ENCODE measurements at places on chromosomes 3 and 15.

DNA sequence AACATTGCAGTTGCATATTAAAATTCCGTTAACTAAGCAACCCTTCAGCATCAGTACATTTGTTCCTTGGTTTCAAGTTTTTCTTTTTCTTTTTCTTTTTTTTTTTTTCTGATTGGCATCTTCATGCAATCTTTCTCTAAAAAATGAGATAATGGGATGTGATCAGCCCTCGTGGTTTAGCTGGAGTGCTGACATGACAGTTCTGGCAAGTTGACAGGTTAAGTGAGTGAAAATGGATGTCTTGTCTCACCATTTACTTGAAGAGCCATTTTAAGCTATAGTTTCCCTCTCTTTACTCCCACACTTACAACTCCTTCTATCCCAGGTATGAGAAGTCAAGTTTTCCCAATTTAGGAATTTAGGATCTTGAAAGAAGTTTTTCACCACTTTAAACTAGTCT lies 495.2 kb downstream of the ROBO2 start:
- DNase-seq: no peak

GRCh38 chr3:17951241-17951640 lies 208.8 kb upstream of the TBC1D5 start:
- no peak for DNase-seq

- DNase-seq: peak; percentile 43
Measured at GRCh38 chr3:44685128-44685800, 27.2 kb upstream of the ZNF502 start.

GRCh38 chr15:75891895-75892294 lies 11.8 kb upstream of the FBXO22 start:
- no peak for DNase-seq

DNA sequence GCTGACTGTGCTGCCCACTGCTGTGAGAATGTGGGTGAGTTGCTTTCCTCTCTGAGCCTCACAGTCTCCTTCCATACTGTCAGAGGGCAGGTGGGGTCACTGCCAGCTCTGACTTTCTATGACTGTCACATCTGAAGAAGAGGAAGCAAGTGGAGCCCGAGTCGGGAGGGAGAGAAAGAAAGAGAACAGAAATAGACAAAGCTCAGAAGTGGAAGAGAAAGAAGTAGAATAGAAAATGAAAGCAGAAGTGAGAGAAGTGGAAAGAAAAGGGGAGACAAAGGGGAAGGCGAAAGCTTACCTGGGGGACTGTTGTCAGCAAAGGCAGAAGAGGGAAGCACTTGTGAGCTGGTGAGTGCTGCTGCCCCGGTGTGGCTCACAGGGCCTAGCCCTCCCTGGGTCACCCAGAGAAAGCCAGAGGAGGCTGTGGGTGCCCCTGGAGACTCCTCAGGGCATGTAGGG lies 57.9 kb downstream of the EPHB1 start:
- no peak for DNase-seq

GRCh38 chr3:46972396-46972795 lies 4.1 kb downstream of the CCDC12 start:
- no peak for DNase-seq

GRCh38 chr3:13783476-13783875 lies 96.4 kb downstream of the WNT7A start:
- DNase-seq: no peak

GRCh38 chr15:77548589-77549557 lies 83.8 kb downstream of the LINGO1 start:
- no peak for DNase-seq

GRCh38 chr3:187976365-187976900 lies 177.5 kb upstream of the LPP start:
- peak; percentile 50 for DNase-seq

Data from stimulated activated CD4-positive, alpha-beta T cell treated with anti-CD3 and anti-CD28 coated beads, TNF-alpha, amount 100 ng/mL, for 24 hours (primary cell).